Stimulated activated CD4-positive, alpha-beta T cell treated with anti-CD3 and anti-CD28 coated beads, TNF-alpha, amount 100 ng/mL, for 24 hours (primary cell): ENCODE measurements at places on chromosomes 16 and 17.

GRCh38 chr16:22325598-22326368 is 28.6 kb downstream of the POLR3E start:
- no peak for DNase-seq

GRCh38 chr17:57603978-57604377 is 141.1 kb downstream of the CCDC182 start:
- peak; percentile 58 for DNase-seq

DNA sequence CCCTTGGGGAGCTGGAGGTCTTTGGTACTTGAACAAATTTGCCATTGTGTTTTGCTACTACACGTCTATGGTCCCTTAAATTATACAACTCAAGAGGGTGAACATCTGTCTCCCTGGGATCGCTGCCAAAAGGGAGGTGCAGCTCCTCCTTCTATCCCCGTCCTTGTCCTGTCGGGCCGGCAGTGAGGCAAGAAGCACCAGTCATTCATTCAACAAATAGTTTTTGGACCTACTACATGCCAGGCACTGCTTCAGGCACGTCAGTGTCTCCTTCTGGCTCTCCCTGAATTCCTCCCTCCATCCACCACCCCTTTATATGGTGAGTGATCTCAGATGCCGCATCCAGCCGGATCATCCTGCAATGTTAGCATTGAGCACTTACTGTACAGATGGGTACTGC is 2.2 kb upstream of the RPL38 start:
- DNase-seq = no peak

DNA sequence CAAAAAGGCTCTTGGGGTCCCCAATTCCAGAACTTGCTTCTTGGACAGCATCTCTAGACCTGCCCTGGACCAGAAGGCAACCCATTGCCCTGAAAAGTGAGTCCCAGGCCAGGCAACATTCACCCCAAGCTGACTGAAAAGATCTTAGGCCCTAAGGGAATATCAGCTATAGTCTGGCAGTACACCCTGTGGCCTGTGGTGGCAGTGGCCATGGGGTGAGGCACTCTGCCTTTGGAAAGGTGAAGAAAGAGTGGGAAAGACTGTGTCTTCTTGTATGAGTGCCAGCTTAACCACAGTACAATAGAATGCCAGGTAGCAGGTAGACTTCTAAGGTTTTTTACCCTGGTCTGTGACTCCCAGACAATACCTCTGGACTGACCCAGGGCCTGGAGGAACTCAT is 564.5 kb downstream of the CDH8 start:
- DNase-seq = no peak

GRCh38 chr16:4136229-4136813 is 20.1 kb upstream of the ADCY9 start:
- DNase-seq = no peak

DNA sequence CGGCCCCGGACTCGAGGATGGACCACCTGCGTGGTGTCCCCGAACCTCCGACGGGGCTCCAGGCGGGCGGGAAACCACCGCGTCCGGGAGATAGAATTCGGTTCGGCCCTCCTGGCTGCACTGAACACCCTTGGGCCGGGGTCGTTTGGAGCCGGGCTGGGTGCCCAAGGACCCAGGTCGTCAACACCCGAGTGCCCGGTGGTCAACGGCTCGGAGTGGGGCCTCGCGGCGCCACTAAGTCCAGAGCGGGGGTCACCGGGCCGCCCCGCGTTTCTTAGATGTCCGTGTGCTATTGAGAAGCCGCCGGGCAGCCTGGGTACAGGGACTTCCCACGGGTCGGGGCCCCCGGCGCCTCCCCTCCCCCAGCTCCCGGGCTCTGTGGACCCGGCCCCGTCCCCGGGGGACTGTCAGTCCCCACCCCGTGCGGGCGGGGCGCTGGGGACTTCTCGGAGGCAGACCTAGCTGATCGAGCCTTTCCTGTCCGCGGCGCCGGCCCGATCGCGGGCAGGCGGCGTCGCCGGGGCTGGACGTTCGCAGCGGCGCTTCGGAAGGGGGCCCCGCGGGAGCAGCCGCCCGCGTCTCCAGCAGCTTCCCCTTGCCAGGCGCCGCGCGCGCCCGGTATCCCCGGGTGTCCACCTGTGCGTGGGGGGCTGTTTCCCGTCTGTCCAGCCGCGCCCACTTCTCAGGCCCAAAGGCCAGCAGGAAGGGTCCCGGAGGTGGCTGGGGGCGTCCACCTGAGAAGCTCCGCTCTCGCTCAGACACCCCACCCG is 655 bp upstream of the NPTX1 start:
- DNase-seq = no peak

DNA sequence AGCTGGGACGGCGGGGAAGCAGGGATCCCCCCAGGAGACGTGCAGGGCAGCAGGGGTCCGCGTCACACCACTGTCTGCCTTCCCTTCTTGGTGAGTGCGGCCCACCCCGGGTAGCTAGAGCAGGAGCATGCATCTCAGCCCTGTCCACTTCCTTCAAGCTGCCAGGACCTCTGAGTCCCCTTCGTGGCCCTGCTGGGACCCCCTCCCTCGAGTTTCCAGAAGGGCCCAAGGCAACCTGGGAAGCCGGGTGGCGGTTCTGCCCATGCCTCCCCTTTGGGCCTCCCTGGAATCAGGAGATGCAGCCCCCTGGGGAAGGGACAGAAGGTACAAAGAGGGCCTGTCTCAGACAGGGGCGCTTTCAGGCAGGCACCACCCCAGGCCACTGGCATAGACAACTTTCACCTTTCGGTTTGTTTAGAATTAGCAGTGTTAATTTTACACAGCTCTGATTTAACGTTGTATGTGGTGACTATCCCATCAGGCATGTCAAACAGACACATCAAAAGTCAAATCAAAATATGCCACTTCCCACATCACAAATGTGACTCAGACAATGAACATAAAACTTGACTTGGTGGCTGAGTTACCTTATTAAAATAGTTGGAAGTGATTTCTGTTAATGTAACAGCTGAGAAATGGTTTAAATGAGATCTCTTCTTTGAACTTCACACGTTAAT is 94.5 kb upstream of the METRNL start:
- DNase-seq = no peak

DNA sequence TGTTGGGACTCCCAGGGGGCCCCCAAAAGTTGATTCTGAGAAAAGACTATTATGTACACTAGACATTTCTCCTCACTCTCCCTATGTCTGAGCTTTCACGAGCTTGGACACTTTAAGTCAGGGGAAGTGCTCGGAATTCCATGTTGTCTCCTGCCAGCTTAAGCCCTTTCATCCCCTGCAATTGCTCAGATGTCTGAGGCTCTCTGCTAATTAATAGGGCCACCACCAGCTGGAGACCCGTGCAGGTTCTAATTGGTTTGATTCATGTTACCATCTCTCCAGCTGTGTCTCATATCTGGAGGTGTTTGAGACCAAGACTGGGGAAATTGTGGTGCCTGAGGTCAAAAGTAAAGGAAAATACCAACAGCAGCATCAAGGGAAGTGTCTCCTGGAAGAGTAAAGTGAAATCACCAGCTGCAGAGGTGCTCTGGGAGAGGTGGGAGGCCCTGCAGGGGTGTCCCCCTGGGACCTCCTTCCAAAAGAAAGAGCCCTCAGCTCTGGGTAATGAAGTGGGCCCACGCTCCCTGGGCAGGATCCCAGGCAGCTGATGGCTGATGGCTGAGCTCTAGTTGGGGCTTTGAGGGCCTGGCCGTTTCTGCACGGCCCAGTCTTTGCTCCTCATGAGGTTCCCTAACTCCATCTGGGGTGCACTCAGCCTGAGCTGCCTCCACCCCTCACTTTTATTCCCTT is 5.8 kb upstream of the UTS2R start:
- DNase-seq = no peak

DNA sequence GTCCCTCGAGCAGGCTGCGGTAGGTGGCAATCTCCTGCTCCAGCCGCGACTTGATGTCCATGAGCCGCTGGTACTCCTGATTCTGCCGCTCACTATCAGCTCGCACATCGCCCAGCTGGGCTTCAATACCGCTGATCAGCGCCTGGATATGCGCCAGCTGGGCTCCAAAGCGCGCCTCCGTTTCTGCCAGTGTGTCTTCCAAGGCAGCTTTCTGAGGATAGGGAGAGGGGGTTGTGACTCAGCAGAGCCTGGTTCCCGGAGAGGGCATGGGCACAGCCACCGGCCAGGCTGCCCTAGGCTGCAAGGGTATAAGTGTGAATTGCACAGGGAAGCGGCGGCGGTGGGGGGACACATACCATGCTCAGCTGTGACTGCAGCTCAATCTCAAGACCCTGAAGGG is 4.3 kb downstream of the KRT19 start:
- no peak for DNase-seq

DNA sequence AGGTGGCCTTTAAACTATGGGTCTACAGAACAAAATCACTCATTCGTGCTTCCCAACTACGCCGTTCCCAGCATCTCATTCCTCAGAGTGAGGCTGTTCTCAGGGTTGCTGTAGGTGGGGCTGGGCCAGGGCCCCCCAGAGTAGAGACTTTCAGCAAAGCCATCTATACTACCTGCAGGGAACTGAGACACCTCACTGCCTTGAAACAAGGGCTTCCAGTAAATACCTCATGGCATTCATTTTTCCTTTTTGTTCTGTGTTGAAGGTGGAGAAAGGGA is 4.2 kb upstream of the SDK2 start:
- no peak for DNase-seq

DNA sequence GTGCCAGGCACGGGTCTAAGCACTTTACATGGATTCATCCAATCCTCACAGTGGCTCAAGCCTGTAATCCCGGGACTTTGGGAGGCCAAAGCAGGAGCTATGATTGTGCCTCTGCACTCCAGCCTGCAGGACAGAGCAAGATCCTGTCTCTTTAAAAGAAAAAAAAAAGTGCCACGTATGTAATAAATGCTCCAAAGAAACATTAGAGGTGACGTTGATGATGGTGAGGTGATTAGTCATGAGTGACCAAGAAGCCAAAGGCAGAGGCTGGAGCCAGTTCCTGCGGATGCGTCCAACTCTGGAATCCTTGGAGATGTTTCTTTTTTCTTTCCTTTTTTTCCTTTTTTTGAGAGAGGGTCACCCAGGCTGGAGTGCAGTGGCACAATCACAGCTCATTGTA is 59.4 kb upstream of the SIAH1 start:
- DNase-seq = no peak

GRCh38 chr17:75821552-75821951 is 22.7 kb downstream of the UNC13D start:
- no peak for DNase-seq

GRCh38 chr17:16905593-16906191 is 66.2 kb downstream of the TNFRSF13B start:
- DNase-seq = no peak

DNA sequence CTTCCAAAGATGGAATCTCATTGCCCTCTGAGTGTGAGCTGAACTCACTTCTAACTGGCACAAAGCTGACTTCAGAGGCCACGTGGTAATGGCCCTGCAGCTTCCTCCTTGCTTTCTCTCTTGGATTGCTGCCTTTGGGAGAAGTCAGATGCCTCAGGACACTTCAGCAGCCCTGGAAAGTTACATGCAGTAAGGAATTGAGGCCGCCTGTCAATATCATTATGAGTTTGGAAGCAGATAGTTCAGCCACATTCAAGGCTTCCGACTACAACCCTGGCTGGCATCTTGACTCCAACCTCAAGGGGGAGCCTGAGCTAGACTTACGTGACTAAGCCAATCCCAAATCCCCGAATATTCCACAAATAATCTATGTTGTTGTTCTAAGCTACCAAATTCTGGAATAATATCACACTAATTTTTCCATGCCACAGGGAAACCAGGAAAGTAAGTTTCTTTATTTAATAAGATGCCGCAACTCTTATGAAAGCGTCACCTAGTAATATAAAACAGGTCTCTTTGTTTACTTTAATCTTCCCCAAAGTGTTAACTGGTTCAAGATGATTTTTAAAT is 13.6 kb downstream of the CEP20 start:
- DNase-seq = no peak

DNA sequence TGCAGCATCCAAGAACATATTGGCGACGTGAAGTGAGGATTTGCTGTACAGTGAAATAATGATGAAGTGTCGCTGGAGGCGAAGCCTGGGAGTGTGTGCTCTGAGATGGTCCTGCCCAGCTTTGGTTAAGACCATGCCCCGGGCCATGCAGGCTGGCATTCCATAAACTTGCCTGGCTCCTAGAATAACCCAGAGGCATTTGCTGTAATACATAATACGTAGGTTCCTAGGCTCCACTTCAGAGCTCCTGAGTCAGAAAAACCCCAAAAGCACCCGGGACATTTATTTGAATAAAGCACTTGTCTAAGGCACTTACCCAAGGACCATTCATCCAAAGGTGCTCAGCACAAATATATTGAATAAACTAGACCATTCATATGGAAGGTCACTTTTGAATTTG is 279.3 kb downstream of the ABCC12 start:
- no peak for DNase-seq

DNA sequence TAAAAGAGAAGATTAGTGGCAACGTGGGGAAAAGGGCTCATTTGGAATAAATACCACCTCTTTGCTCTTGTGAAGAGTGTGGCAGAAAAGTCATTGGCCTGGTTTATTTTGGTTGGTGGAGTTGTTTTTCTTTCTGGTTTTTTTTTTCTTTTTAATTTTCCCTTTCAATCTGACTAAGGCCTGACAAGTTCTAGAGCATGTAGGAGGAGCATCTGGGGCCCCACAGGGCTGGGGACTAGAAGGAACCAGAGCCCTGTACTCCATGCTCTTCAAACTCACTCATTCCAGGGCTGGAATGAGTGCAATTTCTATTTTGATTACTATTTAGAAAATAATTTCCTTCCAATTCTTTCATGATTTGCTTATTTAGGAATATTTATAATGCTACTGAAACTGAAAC is 13.3 kb downstream of the IRX5 start:
- DNase-seq = no peak

DNA sequence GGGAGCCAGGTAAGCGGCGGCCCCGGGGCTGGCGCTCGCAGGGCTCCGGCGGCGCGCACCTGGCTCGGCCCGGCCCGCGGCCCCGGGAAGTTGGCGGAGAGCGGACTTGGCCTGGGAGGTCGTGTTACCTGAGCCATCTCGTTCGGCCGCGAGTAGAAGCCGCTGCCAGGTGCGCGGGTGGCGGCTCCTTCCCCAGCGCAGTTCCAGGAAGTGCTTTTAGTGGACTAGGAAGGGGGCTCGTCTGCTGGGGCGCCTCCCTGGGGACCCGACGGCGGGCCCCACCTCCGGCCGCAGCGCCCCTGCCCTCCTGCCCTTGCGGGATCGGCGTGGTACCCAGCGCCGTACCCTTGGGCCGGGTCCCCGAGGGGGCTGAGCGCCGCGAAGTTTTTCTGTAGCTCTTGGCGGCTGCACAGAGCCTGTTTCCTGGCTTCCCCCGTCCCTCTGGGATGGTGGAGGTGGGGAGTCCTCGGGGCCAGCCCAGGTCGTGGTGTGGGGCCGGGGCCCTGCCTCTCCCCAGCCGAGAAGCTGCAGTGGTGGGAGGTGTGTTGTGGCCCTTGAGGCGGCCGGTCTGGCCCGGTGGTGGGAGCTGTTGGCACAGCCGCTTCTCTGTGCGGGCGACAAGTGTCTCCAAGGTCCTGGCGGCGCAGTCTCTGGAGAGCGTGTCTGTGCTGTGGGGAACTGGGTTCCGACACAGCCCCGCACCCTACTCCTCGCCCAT is 96.9 kb downstream of the RAB11FIP4 start:
- no peak for DNase-seq

- no peak for DNase-seq
These were observed 39.7 kb downstream of the CUEDC1 start for GRCh38 chr17:57915544-57915943.

GRCh38 chr16:83301971-83302370 is 505.8 kb upstream of the HSBP1 start:
- no peak for DNase-seq

- DNase-seq = no peak
These were observed 564 bp upstream of the TMIGD1 start for GRCh38 chr17:30334421-30334820.

GRCh38 chr16:23795378-23795777 is 40.4 kb upstream of the PRKCB start:
- DNase-seq = no peak
